ENCODE measurements at places on chromosomes 13 and 19.

DNA sequence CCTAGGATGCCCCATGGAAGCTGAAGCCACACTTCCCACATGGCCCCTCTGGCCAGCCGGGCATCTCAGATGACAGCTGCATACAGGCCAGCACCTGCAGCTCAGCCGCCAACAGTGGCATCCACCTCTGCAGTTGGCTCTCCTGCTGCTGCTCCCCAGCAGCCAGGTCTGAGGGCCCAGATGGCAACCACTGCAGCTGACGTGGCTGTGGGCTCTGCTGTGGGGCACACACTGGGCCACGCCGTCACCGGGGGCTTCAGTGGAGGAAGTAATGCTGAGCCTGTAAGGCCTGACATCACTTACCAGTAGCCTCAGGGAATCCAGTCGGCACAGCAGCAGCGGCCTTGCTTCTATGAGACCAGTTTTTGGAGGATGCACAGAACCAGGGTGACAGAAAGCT, 45.3 kb upstream of the LSM14A start:
- no peak for DNase-seq

- DNase-seq: peak; percentile 12
Observed at GRCh38 chr19:12194827-12195731, 32.2 kb downstream of the ZNF136 start.

- no peak for DNase-seq
Observed at GRCh38 chr13:102707467-102707866, 12.6 kb upstream of the METTL21C start.

DNA sequence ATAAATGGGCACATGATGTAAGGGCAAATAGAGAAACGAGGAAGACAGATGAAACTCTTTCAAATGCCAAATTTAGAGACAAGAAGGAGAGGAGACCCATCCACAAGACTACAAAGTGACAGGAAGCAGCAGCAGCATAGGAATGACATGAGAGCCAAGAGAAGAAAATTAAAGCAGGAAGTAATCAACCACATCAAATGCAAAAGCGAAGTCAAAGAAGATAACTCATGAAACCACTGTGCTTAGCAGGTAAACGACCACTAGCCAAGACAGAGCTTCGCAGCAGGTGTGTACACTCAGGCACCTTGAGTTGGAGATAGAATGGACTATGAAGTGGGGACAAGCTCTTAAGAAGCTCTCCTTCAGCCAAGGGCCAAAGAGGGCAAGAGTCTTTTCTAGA, 64.1 kb downstream of the KLF12 start:
- DNase-seq: peak; percentile 11

DNA sequence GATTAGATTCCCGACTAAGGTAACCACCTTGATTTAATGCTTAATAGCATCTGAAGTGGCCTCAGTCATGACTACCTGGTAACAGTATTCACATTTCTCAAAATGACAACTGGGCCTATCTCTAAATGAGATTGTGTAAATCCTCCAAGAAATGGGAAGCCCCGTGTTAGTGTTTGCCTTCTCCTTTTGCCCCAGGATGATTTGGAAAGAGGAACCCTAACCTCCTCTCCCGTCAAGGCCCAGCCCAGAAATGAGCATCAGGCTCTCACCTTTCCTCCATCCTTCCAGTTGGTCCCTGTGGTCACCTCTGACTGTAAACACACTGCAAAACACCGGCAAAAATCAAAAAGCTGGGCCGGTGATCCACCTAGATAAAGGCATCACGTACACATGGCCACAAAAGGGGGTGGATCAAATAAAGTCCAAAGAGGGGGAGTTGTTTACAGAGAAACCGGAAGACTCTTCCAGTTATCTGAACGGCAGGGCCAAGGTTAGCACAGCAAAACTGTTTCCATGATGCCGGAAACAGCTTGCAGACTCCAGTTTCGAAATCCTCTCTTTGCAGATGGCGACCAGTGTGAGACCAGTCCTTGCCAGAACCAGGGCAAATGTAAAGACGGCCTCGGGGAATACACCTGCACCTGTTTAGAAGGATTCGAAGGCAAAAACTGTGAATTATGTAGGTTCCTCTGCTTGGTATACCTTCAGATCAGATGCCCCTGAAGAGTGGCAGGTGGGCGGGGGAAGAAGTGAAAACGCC, 16.4 kb downstream of the F10 start:
- DNase-seq: no peak

GRCh38 chr13:97285221-97285955, 63.3 kb downstream of the MBNL2 start:
- no peak for DNase-seq

DNA sequence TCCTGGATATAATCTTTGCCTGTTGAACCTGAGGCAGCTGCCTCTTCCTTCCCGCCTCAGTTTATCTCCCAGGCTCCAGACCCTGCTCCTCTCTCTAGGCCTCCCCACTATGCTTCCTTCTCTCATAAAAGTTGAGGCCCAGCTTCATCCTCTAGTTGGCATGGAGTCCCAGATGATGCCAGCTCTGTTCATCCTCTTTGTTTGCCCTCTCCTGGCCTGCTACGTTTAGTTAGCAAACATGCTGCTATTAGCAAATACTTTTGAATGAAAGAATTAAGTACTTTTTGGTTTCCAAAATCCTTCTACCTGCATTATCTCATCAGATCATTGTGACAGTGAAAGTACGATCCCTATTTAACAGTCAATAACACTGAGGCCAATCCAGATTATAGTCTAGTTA, 472.5 kb downstream of the COG6 start:
- DNase-seq: no peak

- DNase-seq: no peak
Observed at GRCh38 chr13:104198801-104199200, 1132.6 kb upstream of the SLC10A2 start.

- DNase-seq: no peak
Observed at GRCh38 chr13:36337938-36338641, 8.1 kb downstream of the SPART start.

DNA sequence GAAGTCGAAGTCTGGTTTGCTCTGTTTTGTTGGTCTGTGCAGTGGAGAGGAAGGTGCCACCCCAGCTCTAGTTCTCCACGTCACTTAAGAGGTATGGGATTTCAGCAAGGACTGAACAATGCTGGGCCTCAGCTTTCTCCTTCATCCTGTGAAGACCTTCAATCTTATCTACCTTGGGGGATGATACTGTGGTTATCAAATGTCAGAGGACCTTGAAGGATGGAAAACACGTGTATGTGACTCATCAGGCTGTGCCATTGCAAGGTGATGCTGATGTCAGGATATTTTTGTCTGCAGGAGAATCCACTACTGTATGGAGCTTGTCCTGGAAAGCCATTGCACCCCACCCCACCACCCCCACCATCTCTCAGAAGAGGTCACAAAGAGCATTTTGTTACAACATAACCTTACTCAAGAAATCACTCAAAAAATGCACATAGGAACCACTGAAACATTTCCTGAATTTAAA, 81.4 kb upstream of the UQCRFS1 start:
- no peak for DNase-seq

GRCh38 chr13:51797664-51798488, 6.1 kb downstream of the DHRS12 start:
- no peak for DNase-seq

DNA sequence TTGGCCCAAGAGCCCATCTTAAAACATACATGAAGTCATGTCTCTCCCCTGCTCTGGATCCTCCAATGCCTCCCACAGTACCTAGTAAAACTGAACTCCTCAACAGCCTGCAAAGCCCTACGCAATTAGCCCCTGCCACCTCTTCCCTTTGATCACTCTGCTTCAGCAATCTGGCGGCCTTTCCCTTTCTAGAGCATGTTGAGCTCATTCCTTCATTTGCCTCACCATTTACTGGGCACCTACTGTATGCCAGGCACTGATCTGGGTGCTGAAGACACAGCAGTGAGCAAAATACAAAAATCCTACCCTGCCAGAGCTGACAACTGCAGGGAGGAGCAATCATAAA, 2.9 kb downstream of the KEAP1 start:
- no peak for DNase-seq

- DNase-seq: no peak
Observed at GRCh38 chr13:103303078-103303651, 236.9 kb upstream of the SLC10A2 start.

- DNase-seq: no peak
Observed at GRCh38 chr13:51625555-51626345, 41.5 kb downstream of the WDFY2 start.

DNA sequence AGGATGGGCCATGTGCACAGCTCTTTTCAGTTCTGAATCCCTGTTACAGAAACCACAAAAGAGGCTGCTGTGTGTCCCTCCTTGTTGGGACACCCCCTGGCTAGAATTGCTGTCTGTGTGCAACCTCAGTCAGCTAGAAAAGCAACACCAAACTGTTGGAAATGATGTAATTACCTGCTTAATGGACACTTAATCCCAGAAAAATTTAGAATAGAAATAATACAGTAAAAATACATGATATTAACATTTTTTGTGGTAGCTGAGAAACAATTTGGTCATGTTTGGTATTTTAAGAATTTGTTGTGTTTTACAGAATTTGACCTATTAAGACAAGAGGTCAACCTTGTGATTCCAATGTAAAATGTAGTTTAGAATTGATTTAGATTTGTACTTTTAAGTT, 46.8 kb downstream of the FAM124A start:
- DNase-seq: no peak

DNA sequence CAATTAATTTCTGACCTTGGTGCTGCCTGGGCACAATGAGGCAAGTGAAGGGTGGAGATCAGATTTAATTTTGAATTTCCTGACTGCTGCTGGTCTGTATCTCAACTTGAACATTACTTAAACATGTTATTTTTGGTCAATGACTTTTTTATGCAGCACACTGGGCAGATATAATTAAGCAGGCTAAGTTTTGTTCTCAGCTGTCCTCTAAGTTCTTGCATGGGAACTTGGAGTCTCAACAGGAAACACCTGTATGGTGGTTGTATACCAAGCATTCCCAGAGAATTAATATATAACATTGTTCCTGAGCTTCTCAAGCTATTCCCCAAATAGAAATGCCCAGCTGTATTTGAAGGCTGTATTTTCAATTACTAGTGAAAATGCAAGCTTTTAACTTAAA, 113.5 kb upstream of the EDNRB start:
- DNase-seq: no peak

DNA sequence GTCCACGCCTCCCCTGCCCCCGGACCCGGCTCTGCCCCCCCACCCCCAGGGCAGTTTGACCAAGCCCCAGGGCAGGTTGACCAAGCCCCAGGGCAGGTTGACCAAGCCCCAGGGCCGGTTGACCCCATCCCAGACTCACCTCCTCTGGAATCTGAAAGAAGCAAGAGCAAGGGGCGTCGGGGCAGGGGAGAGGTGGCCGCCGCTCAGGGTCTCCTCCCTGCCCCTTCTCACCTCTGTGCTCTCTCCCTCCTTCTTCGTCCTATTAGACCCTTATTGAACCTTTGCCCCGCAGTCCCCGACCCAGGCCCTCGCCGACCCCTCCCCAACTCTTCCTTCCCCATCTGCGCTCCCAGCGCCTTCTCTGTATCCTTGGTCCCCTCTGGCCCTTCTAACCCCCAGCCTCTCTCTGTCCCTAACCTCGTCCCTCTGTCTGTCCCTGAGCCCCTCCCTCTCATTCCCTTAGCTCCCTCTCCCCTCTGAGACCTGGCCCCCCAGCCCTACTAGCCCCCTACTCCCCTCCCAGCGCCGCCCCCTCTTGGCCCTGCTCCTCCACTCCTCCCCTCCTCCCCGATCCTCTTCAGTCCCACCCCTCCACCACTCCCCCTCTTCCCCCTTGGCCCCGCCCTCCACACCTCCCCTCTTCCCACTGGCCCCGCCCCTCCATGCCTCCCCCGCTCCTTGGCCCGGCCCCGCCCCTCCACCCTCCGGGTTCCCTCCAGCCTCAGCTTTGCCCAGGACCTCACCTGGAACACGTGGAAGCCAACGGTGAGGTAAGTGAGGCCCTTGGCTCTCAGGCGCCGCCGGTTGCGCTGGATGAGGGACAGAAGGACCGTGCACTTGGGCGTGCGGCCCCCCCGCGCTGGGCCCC, 7.6 kb downstream of the CAPN12 start:
- peak; percentile 53 for DNase-seq

DNA sequence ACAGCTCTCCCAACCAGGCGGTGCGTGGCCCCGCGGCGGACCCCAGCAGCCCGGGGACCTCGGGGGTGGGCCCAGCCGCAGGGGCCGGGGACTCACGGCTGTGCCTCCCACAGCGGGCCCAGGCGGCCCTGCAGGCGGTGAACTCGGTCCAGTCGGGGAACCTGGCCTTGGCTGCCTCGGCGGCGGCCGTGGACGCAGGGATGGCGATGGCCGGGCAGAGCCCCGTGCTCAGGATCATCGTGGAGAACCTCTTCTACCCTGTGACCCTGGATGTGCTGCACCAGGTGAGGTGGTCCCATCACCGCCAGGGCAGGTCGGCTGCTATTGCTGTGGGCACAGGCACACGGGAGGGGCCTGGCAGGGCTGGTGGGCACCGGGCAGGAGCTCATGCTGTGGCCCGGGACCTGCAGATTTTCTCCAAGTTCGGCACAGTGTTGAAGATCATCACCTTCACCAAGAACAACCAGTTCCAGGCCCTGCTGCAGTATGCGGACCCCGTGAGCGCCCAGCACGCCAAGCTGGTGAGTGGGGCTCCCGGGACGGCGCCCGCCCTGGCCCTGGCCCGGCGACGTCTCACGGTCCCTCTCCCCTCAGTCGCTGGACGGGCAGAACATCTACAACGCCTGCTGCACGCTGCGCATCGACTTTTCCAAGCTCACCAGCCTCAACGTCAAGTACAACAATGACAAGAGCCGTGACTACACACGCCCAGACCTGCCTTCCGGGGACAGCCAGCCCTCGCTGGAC, 7.3 kb downstream of the PTBP1 start:
- no peak for DNase-seq

- no peak for DNase-seq
Observed at GRCh38 chr13:37118016-37118415, 12.6 kb upstream of the CSNK1A1L start.

DNA sequence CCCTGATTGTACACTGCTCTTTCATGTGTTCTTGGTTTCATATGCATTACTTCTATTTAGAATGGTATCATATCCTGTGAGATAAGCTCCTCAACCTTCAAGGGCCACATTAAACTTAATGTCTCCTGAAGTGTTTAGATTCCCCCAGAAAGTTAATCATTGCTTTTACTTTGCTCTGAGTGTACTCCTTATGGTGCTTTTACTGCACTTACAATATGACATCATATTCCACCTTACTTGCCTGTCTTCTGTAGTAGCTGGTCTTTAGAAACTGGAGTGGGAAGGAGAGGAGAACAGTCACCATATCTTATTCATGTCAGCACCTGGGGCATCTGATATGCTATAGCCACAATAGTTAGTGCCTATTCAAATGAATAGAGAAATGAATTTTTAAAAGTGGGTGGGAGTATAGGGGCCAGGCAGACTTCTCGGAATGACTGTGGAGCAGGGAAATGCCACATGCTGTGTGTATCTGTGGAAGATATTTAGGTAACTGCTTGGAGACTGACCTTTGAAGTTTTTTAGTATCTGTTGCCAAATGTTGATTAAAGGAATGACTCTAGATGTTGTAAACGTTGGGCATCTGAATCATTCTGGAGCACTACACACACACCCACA, 40.2 kb downstream of the SLAIN1 start:
- DNase-seq: no peak

DNA sequence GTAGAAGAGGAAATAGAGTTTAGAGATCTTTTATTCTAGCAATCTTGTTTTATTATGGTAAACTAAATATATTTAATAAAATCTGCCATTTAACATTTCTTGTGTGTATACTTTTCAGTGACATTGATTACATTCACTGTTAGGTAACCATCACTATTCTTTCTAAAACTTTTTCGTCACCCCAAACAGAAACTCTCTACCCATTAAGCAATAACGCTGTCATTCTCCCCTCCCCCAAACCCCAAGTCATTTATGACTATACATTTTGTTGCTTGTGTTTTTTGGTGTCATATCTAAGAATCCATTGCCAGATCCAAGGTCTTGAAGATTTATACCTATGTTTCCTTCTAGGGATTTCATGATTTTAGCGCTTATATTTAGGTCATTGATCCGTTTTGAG, 10.6 kb downstream of the URI1 start:
- no peak for DNase-seq

Data from T-helper 17 cell (primary cell).